GDM1 (cell line): ENCODE measurements at places on chromosomes 3 and 15.

DNA sequence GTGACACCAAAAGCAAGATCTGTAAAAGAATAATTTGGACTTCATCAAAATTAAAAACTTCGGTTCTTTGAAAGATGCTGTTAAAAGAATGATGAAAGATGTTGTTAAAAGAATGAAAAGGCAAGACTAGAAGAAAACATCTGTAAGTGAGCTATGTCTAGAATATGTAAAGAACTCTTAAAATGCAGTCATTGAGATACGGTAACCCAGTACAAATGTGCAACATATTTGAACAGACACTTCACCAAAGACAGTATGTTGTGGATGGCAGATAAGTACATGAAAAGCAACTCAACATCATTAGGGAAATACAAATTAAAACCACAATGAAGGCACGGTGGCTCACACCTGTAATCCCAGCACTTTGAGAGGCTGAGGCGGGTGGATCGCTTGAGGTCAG, 139.5 kb downstream of the LRIG1 start:
- no peak for DNase-seq

DNA sequence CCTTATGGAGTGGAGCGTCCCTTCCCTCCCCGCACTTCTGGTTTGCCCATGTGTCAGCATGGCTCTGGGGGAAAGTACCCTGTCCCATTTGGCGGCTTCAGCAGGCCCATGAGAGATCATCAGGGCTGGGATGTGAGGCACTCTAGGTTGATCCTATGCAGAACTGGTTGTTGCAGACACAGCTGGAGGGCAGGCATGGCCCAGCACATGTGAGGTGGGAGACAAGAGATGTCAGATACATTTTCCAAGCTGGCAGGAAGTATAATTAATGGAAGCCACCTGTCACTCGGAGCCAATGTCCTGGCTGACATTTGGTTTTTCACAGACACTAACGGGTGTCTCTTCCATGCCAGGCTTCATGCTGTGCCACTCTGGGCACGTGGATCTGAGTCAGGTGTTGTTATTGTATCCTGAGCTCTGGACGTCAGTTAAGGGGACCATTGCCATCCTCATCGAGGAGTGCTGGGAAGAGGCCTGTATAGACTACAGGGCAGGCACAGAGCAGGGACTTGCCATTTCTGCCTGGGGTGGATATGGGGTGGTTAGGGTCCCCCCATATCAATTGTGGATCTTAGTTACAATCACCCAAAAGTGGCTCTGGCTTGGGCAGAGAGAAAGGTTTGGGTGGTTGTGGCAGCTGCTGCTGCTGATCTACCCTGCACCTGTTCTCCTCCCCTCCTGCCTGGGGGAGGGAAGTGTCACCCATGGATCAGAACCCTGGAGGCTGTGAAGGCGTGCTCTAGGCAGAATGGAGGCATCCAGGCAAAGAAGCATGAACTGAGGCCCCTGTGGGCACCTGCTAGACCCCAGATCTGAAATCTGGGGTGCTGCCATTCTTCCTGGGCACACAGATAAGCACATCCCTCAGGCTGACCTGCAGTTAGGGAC, 140.7 kb downstream of the FBLN2 start:
- no peak for DNase-seq

DNA sequence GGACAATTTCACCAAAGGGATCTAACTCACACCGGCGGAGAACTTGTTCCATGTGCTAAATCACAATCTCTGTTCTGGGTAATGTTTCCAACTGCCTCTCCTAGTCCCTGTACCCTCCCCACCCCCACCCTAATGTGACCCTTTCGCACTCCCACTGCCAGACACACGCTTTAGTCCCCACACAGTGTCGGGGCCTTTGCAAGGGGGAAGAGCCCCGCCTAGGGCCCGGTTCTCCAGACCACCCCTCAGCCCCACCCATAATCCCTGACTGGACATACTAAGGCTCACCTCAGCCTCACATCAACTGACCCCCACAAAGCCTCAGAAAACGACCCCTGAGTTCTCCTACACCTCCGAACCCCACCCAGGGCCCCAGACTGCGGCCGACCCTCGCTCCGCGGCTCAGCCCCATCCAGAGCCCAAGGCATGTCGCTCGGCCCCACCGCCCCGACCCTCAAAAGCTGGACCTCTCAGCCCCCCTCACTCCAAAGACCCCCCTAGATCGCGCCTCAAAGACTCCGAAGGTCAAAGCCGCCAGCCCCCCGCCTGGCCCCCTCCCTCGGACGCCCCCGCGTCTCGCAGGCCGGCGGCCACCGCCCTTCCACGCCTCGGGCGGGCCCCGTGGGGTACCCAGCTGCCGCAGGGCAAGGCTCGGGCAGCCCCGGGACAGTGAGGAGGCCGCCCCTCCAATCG, 72.0 kb upstream of the MAP4 start:
- no peak for DNase-seq

- no peak for DNase-seq
Observed at GRCh38 chr15:92079047-92079446, 225.5 kb downstream of the SLCO3A1 start.

DNA sequence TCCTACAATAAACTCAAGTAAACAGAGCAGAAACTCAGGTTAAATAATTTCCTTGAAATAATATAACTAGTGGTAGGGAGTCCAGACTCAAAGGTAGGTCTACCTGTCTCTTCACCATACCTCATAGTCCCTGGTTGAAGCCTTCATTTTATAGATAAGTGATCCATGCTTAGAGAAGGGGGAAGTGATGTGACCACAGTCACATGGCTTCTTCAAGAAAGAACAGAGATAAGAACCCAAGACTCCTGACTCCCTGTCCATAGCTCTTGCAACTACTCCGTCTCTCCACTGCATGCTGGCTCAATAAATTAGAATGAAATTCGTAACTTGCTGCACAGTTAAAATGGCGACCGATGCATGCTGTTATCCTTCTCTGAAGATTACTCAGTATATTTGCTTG, 11.0 kb upstream of the C15orf61 start:
- DNase-seq = no peak

- DNase-seq = no peak
Observed at GRCh38 chr3:192655628-192656027, 71.7 kb downstream of the FGF12 start.

GRCh38 chr3:104987859-104988258, 378.9 kb upstream of the ALCAM start:
- DNase-seq = no peak

DNA sequence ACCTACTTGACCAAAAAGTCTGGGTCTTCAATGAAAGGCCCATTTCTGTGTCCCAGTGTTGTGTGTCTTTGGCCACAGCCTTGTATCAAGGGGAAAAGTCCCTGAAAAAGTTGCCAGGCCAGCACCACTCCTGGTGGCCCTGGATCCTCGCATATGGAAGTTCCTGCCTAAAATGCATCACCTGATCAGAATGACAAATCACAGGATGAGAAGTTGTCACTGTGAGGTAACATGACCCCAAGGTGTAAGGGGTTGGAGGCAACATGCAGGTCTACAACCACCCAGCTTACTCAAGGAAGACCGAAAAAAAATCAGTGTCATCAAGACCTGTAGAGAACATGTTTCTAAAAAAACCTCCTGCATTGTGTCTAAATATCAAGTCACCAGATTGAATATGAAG, 25.6 kb downstream of the PARP15 start:
- DNase-seq = no peak

- DNase-seq = no peak
Observed at GRCh38 chr3:86178095-86178494, 812.9 kb downstream of the VGLL3 start.

DNA sequence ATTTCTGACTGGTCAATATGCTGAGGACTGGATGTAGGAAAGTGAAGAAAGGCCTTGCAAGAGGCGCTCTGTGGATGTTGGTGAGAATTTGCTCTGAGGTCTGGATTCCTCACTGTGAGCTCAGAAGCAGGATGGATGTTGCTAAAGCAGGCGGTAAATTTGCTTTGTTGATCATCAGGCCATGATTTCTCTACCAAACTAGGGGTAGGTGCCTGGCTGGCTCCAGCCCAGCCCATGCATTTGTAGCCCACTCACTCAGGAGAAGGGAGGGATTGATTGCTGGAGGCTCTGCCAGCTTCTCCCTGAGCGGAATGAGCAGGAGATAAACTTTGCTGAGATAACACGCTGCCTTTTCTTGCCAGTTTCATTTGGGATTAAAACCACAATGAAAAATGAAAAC, 44.3 kb upstream of the NTRK3 start:
- DNase-seq = no peak

GRCh38 chr3:168220556-168220955, 124.8 kb upstream of the GOLIM4 start:
- no peak for DNase-seq

DNA sequence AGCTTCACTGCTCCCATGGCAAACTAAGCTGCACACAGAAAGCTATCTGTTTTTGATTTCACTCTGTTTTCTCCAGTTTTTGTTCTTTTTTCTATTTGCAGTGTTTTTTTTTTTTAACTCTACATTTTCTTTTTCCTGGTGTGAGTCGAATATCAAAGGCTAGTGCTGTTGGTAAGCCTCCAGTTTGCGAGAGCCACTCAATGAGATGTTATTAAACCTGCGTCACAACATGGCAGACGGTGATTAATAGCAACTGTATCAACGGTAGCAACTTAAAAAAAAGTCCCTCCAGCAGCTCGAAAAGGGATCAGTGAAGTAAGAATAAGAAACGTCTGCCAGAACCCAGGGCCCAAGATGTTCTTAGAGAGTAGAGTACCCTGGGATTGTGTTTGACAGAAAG, 84.1 kb downstream of the MEIS2 start:
- no peak for DNase-seq

DNA sequence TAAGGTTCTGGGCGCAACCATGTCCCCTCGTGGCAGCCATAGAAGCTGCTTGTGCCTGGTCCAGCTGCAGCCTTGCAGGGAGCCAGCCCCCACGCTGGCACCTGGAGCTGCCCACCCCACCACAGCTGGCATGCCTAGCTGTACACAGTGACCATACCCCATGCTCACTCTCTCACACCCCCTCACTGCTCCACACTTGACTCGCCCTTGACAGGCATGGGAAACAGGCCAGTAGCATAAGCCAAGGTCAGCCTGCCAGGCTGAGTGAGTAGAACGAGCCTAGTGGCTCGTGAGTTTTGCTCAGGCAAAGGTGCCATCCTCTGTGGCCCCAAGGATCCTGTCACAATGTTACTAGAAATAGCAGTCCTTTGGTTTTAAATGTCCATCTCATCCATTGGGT, 52.7 kb upstream of the CADM2 start:
- DNase-seq = no peak

GRCh38 chr3:10726787-10727186, 89.2 kb upstream of the SLC6A11 start:
- DNase-seq = no peak

- DNase-seq = no peak
Observed at GRCh38 chr3:139975594-139976365, 40.8 kb downstream of the CLSTN2 start.

DNA sequence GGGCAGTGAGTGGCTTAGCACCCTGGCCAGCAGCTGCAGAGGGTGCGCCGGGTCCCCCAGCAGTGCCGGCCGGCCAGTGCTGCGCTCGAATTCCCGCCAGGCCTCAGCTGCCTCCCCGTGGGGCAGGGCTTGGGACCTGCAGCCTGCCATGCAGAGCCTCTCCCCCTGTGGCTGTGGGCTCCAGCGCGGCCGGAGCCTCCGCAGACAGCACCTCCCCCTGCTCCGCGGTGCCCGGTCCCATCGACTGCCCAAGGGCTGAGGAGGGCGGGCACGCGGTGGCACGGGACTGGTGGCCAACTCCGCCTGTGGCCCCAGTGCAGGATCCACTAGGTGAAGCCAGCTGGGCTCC, 386.3 kb downstream of the CNTN4 start:
- DNase-seq = no peak

DNA sequence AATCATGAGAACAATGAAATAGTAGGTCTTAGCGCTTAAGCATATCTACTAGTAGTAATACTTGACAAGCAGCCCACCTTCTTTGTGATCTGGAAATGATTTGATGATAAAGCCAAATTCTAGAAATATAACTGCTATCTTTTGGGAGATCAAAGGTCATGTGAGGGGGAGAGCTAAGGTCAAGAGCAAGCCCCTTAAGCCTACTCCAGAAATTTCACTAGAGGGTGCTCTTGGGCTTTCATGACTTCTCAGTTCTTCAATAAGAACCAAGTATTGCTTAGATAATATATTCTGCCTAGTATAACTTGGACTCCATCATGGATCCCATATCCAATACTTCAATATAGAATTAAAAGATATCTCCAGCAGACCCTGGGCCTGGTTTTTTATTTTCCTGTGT, 319.6 kb downstream of the ZBTB20 start:
- peak; percentile 49 for DNase-seq

DNA sequence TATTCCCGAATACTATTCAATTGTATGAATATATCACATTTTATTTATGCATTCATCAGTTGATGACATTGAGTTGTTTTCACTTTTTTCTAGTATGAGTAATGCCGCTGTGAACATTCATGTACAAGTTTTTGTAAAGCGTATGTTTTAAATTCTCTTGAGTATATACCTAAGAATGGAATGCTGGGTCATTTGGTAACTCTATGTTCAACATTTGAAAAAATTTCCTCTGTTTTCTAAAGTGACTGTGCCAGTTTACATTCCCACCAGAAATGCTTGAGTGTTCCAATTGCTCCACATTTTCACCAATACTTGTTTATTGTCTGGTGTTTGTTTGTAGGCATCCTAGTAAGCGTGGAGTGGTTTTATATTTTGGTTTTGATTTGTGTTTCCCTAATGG, 144.5 kb downstream of the EPHA6 start:
- DNase-seq = no peak

DNA sequence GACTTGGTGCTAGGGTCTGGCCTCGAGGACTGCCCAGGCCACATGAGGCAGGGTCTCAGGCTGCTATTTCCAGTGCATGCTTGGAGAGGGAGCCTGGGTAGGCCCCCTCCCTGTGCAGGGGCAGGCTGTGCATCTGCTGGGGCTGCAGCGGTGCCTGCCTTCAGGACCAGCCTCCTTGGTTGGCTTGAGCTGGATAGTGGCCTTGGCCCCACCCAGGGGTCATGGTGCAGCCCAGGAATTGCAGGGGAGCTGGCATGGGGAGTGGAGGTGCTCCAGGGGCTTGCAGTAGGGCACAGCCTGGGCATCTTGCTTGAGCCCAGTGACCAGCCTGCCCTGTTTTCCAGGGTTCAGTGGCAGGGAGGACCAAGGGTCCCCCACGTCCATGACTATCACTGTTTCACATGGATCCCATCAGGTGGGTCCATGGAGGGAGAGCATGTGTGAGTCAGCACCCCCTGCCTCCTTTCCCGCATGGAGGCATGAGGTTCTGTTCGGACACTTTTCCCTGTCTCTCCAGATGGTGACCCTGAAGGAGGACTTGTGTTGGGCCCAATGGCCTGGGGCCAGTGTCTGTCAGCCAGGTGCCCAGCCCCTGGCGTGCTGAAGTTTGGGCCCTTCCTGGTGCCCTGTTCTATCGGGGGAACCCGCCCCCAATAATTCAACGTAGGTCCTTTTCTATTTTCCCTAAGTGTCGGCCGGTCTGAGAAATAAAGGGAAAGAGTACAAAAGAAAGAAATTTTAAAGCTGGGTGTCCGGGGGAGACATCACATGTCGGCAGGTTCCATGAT, 218.6 kb downstream of the SNRPN start:
- DNase-seq = no peak

GRCh38 chr15:73028031-73028430, 24.2 kb upstream of the NEO1 start:
- DNase-seq = no peak

- no peak for DNase-seq
Observed at GRCh38 chr3:70621451-70621850, 309.0 kb upstream of the MDFIC2 start.
